Myocyte (in vitro differentiated cells): ENCODE measurements at places on chromosomes 7 and 10.
A peak's percentile ranks its signal among the peaks of the same experiment; 100 is the strongest.

GRCh38 chr10:126598009-126598408 lies 72.5 kb downstream of the C10orf90 start:
- DNase-seq, result peak; percentile 53

GRCh38 chr10:33861016-33861704 lies 526.7 kb upstream of the NRP1 start:
- no peak for DNase-seq

- no peak for DNase-seq
Observed at GRCh38 chr10:30781670-30782121, 152.1 kb upstream of the LYZL2 start.

DNA sequence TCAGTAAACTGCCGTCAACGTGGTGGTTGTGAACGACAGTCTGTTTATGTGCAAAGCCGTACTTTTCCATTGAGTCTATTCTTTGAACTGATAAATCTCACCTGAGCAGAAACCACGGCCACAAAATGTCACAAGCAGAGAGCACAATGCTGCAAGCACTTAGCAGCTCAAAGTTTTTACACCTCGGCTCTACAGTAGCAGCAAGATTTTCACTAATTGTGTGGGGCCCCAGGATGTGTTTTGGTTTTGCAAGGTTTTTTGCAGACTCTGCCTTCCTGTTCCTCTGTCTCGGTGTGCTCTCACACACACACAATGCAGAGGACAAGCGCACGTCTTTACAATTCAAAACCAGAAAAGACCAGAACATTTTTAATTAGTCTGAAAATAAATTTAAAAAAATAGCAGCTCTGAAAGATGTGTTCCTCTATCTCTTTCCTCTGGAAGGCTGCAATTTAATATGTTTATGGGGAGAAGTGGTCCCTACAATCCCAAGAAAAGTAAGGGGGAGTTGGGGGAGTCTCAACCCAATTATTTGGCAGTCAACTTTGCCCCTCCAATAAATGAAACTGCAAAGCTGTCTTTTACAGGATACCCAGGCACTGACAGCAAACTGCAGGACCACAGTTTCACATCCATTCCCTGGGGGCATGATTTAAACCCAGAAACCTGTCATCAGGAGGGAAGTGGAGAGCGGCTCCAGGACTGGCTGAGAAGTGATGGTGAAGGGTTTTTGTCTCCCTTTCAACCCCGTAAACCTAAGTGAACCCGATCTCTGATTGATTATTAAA lies 73.8 kb upstream of the SFMBT2 start:
- no peak for DNase-seq
